ENCODE measurements at places on chromosomes 6 and 20.
A peak's percentile ranks its signal among the peaks of the same experiment; 100 is the strongest.

DNA sequence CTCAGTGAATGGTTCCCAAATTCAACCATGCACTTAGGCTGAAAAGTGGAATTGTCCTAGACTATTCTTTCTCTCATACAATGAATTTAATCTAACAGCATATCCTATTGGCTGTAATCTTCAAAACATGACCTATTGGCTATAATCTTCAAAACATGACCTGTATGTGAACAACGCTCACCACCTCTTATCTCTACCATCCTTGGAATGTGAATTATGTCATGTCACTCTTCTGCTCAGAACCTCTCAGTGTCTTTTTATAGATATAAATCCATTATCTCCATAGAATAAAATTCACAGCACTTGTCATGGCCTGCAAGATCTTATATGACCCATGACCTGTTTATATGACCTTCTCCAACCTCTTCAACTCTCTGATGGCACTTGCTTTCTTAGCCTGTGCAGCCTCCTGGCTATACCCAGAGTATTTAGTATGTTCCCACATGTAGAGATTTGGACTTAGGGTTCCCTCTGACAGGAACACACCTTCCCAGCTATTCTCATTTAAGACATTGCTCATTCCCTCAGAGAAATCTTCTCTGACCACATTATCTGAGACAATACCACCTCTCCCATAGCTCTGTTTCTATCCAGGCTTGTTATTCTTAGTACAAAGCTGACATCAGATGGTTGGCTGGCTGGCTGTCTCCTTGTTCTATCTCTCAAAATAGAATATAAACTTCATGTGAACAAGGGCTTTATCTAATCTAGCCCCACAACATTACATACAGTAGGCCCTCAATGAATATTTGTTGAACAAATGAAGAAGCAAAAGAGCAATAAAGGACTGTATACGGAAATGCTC lies 275.0 kb upstream of the PREP start:
- no peak for DNase-seq

- no peak for DNase-seq
Measured at GRCh38 chr6:44386929-44387345, 569 bp upstream of the CDC5L start.

DNA sequence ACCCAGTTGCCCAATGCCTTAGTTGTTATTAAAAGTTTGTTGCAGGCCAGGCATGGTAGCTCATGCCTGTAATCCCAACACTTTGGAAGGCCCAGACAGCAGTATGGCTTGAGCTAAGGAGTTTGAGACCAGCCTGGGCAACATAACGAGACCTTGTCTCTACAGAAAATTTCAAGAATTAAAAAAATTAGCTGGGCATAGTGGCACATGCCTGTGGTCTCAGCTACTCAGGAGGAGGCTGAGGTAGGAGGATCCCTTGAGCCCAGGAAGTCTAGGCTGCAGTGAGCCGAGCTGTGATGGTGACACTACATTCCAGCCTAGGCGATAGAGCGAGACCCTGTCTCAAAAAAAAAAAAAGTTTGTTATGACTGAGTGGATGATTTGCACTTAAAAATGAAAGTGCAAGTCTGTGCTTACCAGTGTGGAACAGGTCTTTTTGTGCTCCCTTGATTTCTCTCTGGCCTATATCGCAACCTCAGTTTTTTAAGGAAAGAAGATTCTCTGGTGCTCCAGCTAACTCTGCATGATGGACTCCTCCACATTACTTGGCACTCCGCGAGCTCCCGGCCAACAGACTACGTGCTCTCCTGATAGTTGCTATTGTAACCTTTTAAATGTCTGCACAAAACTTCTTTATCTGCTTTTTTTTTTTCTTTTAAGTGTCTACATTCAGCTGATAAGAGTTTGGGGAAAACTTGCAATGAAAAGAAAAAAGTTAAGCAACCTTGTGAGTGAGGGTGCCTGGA lies 22.1 kb downstream of the ZKSCAN3 start:
- no peak for DNase-seq

DNA sequence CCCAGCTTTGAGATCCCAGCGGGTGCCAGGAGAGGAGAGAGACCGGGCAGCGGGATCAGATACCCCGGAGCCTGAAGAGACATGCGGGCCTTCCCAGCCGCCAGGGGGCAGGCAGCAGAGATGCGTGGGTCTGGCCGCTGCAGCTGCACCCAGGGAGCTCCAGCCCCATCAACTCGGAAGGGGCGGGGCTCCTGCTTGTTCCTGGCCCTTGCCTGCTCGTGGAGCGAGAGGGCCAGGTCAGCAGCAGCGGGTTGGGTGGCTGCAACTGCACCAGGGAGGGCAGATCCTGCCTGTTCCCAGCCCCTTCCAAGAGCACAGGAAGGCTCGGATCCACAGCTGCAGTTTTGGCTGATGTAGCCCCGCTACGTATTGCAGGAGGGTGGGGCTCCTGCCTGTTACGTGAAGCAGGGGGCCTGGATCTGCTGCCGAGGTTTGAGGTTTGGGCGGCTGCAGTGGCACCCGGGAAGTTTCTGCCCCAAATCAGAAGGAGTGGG lies 532.8 kb downstream of the RFPL4B start:
- DNase-seq = no peak

DNA sequence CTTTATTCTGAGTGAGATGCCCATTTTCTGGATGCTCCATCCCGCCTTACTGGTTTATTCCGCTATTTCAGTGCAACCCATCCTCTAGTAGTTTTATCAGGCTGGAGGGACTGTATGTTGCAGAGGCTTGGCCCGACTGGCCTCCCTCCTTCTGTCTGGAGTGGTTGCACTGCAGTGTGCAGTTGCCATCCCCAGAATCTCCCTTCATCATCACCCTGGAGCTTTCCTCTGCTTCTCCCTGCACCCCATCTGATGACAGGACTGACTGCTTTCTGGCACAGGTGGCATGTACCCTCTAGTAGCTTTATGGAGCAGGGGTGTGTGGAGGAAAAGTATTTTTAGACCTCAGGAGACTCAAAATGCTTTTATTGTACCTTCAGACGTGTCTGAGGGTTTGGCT lies 21.1 kb downstream of the WRNIP1 start:
- no peak for DNase-seq

DNA sequence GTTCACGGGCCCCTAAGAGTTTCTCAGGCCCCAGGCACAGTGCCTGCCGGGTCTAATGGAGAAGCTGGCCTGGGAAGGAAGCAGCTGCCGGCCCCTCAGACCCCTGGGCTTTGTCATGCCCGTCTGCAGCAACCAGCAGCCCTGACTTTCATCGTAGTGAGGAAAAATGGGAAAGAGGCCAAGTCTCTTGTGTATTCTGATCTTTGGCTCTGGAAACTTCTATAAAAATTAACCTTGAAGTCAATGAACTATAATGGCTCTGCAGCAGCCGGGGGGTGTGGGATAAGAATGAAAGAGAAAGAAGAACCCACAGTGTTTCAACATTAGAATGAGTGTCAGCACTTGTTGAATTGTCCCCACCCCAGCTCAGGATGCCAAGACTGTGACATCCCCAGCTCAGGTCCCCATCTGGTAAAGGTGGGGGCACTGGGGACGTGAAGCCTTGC lies 12.9 kb downstream of the TGM2 start:
- no peak for DNase-seq

DNA sequence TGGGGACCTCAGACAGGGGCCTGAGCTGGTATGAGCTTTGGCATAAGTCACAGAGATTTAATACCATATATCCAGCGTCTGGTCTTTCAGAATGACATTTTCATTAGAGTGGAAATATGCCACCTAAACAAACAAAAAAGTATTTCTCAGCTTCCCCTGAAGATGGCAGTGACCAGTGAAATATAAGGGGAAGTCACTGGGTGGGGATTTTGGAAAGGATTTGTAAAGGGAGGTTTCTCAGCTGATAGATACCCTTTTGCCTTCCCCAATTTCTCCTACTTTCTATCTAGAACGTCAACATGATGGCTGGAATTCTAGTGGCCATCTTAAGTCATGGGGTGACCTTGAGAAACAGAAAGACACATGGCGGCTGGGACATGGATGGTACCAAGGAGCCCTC lies 137.7 kb upstream of the LRFN2 start:
- DNase-seq = no peak

GRCh38 chr6:131992557-131992956 lies 41.4 kb upstream of the CCN2 start:
- DNase-seq = no peak

GRCh38 chr20:42634156-42634555 lies 555.5 kb downstream of the PTPRT start:
- DNase-seq = no peak

GRCh38 chr6:129279343-129280292 lies 396.7 kb downstream of the LAMA2 start:
- DNase-seq = no peak

DNA sequence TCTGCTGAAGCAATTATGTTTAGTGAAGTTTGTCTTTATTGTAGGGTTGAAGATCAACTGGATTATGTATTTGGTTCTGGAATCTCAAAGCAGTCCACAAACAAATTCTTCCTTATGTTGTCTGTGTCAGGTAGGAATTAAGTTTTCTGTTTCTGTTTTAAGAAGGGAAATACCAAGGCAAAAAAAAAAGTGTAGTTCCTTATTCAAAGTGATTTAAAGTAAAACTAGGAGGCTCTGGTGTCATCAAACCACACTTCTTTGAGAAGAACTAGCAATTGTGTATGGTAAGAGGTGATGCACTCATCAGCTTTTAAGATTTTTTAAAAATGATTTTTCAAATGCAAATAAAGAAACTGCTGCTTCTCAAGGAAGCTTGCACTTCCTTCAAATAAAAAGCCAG lies 1.9 kb downstream of the FAM135A start:
- no peak for DNase-seq

DNA sequence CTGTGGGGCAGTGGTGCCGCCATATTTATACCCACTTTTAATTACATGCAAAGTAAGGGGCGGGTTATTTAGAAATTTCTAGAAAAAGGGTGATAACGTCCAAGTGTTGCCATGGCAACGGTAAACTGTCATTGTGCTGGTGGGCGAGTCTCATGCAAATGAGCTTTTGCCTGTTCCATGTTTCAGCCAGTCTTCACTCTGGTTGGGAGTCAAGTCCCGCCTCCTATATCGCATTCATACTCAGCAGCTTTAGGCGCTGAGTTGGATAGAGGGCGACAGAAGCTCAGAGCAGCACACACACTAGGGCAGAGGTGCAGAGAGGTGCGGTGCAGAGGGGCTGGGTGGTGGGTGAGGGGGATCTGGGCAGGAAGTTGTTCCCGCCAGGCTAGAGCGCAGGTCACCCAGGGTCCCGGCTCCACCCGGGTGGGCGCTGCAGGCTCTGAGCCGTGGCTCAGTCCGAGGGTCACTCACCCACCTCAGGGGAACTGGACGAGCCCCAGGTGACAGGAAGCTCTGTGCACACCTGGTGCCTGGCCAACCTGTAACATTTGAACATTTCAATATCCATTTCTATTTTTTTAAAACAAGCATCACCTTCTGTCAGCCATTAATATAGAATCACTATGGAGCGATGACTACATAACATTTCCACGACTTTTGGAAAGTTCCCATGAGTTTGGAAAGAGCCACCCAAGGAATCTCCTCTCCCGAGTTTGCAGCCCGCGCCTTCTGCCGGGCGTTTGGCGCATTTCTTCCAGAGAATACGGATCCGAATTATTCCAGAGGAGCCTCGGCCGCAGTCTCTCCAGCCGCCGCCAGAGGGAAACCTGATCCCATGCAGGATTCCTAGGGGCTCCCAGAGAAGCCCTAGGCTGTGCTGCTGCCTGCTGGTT lies 89.1 kb upstream of the PHACTR3 start:
- DNase-seq = no peak

DNA sequence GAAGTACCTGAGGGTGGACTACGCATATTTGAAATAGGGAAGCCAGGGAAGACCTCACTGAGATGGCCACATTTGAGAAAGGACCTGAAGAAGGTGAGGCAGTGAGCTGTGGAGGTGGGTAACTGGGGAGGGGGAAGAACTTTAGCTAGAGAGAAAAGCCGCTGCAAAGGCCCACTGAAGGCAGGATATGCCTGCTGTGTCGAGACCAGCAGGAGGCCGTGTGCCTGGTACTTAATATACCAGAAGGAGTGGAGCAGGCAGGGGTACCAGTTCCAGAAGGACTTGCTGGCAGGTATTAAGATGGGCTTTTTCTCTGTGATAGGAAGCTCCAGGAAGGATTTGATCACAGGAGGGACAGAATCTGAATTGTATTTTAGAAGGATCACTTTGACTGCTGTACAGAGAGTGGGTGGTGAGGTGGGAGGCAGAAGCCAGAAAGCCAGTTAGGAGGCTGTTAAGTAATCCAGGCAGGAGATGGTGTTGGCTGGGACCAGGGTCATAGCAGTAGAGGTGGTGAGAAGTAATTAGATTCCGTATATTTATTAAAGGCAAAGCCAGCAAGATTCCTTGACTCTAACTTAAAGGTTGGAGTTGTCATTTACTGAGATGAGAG lies 54.2 kb upstream of the FANCE start:
- DNase-seq = no peak

DNA sequence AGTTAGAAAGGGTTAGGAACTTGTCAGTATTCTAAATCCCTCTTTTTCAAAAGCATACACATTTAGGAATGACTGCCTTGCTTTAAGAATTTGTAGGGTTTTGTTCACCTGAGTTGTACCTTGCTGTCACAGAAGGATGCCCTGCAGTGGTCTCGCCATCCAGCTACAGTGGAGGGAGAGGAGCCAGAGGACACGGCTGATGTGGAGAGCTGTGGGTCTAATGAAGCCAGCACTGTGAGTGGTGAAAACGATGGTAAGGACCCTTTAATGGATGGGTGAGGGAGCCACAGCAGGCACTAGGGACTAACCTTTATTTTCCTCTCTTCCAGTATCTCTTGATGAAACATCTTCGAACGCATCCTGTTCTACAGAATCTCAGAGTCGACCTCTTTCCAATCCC lies 69.9 kb downstream of the ASXL1 start:
- no peak for DNase-seq

- no peak for DNase-seq
Measured at GRCh38 chr6:138004430-138005287, 102.6 kb downstream of the PERP start.

DNA sequence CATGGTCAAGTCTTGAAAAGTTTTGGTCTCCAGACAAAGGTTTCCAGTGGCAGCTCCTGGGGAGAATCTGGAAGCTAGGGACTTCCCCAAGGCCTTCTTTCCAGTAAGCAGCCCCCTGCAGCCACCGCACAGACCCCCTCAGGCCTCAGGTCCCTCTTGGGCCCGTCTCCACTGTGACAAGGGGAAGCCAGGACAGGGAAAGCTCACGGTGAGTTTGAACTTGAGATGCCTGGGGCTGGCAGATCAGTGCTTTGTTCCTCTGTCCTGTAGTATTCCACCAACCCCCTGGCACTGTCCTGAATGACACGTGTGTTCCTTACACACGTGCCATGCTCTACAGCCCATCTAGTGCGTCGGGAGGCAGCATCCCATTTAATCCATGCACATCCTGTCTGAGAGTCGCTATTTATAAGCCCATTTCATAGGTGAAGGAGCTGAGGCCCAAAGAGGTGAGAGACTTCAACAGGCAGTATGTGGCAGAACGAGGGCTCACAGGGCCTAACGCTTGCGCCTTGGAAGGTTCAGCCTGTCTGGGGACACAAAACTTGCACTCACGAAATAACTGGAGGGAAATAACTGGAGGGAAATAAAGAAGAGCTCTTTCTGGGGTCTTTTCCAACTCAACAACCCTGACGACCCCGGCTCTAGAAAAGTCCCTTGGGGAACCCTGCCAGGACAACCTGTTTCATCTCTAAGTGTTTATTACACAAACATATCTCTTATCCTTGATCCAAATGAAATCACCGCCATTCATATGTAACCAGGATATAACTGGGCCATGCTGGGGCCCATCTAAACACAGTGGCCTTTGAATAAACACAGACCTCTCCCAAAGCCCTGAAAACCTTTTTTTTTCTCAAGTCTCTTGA lies 123.0 kb downstream of the BANF2 start:
- no peak for DNase-seq

- peak; percentile 52 for DNase-seq
Measured at GRCh38 chr6:44666324-44666723, 278.8 kb downstream of the CDC5L start.

GRCh38 chr20:6070829-6071695 lies 17.2 kb upstream of the LRRN4 start:
- no peak for DNase-seq

Data from coronary artery (tissue), 2 donors.